Occipital lobe (tissue), 3 donors: ENCODE measurements at places on chromosomes 12 and 14. TPM values are rescaled to one million over a fixed set of nuclear protein-coding genes. Genes with fewer than 3 reads are reported as not detected.

DNA sequence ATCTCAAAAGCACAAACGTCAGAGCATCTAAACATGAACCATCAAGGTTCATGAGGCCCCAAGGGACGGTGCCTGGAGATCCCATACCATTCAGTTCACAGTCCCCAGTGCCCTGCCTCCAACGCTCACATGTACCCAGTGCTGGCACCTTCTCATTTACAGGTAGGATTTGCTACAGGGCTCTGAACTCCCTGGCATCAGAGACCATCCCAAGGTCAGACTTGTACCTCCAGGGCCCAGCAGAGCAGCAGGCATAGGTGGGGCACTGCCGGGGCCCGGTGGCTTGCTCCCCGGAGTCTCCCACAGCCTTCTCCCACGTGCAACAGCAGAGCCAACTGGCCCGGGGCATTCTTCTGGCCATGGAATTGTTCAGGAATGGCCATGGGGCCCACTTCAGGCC, 114.8 kb downstream of the BCL11B start:
- no peak for DNase-seq

- no peak for DNase-seq
Observed at GRCh38 chr12:111605911-111606766, 7.0 kb upstream of the ATXN2 start.

DNA sequence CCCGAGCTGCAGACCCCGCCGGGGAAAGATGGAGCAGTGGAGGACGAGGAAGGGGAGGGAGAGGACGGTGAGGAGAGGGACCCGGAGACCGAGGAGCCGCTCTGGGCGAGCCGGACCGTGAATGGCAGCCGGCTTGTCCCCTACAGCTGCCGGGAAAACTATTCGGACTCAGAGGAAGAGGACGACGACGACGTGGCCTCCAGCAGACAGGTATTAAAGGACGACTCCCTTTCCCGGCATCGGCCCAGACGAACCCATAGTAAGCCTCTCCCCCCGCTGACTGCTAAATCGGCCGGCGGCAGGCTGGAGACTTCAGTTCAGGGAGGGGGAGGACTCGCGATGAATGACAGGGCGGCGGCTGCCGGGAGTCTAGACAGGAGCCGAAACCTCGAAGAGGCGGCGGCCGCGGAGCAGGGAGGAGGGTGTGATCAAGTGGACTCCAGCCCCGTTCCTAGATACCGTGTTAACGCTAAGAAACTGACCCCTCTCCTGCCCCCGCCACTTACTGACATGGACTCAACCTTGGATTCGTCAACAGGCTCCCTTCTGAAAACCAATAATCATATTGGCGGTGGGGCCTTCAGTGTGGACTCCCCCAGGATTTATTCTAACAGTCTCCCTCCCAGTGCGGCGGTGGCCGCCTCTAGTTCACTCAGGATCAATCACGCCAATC, 962 bp downstream of the LEMD3 start:
- DNase-seq = peak; percentile 22

- DNase-seq = no peak
Observed at GRCh38 chr12:15049461-15050153, 76.8 kb downstream of the PDE6H start.

- DNase-seq = no peak
Observed at GRCh38 chr12:65817866-65818265, 6.4 kb upstream of the HMGA2 start.

DNA sequence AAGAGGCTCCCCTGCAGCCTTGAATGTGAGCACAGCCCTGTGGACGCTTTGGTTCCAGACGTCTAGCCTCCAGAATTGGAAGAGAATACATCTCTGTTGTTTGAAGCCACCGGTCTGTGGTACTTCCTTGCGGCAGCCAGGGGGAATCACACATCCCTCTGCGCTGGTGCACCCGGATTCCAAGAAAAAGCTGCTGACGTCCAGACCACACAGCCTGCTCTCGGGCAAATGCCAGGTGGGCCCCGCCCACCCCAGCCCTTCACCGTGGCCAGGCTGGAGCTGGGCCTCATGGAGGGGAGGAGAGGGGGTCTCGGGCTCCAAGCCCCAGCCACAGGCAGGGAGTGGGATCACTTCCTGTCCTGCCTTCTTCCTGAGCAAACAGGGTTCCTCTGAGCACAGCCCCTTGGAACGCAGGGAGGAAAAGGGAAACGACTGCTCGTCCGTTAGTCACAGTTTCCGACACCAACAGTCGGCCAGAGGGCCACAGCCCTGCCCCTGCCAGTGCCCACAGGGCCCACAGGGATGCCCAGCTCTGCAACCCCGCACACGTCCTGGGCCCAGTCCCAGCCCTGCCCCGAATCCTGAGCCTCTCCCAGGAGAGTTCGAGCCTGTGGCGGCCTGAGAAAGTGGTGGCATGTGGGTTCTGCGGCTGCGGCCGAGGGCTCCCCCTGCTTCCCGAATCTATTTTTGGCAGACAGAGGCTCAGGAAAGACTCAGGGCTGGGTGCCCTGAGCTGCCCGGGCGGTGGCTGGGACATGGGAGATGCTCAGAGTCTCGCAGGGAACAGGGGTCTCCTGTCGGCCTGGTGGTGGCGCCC, 85.3 kb downstream of the RFLNA start:
- peak; percentile 52 for DNase-seq

DNA sequence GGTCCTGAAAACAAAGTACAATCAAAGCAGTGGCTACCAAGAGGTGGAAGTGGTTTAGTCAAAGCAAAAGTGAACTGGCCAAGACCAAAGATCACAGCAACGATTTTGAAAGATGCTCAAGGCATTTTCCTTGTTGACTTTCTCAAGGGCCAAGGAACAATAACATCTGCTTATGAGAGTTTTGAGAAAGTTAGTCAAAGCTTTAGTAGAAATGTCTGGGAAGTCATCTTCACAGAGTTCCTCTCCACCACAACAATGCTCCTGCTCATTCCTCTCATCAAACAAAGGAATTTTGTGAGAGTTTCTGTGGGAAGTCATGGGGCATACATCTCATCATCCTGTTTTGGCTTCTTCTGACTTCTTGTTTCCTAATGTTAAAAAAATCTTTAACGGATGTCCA, 80.1 kb downstream of the PLEKHA5 start:
- no peak for DNase-seq

GRCh38 chr12:87427770-87428169, 601.4 kb downstream of the C12orf50 start:
- DNase-seq = no peak

GRCh38 chr12:32560520-32560919, 118.6 kb upstream of the DNM1L start:
- DNase-seq = no peak

GRCh38 chr12:77488041-77488620, 342.6 kb upstream of the NAV3 start:
- DNase-seq = no peak

DNA sequence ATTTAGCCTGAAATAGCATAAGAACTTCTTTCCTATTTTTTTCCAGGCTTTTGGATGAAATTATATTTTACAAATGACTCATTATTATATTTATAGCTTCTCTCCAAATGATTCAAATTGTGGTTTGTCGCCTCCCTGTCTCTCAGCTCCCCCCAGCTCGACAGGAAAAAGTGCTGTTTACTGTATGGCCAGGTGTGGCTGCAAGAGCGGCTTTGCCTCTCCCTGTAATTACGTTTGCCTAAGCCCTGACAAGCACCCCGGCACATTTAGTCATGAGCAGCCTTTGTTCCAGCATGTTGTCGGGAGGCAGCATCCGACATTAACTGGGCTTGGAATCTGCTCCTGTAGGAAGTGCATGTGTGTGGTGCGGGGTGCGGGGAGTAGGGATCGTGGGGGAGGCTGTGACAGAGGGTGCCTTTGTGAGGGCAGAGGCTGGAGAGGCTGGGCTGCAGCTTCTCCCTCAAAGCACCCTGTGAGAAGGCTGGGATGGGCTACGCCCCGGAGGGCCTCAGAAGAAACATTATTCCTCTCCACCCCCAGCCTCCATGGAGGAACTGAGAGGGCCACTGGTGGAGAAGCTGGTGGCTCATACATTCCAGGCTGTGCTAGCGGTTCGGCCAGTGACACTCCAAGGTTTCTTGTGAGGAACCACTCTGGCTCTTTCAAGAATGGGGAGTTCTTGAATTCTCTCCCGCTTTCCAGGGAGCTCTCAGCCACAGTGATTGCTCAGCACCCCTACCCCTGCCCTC, 42.1 kb upstream of the CTDSP2 start:
- DNase-seq = peak; percentile 81

DNA sequence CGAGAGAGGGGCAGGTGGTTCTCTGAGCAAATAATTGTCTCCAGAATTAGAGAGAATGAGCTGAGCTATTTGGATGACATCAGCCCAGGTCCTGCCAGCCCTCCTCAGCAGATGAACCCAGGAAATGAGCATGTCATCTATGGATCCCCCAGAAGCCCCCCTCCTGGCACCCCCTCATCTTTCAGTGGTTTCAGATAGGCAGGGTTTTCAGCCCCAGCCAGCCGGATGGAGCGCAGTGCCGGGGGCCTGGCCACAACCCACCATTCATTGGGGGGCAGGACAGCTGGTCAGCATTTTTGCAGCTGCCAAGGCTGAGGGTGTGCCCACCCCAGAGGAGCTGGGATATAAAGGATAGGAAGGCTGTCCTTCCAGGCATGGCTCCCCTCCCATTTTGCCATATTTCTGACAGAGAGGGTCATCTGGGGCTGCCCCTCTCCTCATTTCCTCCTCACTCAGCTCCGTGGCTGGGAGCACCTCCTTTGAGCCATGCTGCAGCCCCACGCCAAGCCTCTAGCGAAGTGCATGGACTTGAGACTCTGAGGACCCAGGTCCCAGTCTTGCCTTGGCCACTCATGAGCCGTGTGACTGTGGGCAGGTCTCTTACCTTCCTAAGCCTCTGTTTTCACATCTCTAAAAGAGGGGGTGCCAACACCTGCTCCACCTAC, 6.0 kb upstream of the KRT71 start:
- no peak for DNase-seq

DNA sequence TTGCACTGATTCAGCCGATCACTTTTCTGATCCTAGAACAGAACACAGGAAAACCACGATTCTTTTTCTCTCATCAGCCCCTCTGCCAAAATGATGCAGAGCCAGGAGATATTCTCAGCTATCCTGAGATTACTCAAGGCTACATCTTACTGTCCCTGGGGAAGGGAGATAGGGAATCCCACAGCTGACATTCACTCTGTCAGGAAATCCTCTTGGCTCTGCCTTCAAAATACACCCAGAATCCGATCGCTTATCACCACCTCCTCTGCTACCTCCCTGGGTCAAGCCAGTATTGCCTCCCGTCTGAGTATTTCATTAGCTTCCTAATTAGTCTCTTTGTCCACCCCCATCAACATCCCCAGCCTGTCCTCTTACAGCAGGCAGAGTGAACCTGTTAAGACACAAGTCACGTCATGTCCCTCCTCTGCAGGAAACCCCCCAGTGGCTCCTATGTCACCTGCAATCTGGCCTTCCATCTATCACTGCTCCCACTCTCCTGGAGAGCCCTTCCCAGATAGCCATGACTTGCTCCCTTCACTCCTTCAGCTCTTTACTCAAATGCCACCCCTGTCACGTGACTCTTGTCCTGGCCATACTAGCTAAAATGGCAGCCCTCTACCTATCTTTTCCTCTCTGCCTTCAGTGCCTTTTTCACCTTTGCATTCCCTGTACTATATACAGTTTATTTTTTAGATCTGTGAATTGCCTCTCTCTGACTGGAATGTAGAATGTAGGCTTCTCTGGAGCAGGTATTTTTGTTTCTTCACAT, 70.3 kb downstream of the GALNT4 start:
- DNase-seq = no peak

GRCh38 chr12:29286081-29286790, 94.7 kb downstream of the ERGIC2 start:
- DNase-seq = no peak

DNA sequence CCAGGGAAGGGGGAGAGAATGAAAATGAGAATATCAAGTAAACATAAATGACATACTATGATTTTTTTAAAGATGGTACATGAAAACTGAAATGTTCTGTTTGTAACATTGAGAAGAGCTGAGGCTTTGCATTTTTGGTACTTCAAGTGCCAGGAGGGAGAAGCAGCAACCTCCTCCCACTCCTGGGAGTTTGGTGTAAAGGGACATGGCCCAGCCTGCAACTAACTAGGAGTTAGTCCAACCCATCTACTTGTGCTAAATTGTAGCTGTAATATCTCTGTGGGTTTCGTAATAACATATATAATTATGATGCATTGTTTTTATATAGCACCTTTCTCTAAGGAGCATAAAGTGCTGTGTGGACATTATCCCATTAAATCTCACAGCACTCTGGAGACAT, 517.5 kb downstream of the NELL2 start:
- DNase-seq = no peak

DNA sequence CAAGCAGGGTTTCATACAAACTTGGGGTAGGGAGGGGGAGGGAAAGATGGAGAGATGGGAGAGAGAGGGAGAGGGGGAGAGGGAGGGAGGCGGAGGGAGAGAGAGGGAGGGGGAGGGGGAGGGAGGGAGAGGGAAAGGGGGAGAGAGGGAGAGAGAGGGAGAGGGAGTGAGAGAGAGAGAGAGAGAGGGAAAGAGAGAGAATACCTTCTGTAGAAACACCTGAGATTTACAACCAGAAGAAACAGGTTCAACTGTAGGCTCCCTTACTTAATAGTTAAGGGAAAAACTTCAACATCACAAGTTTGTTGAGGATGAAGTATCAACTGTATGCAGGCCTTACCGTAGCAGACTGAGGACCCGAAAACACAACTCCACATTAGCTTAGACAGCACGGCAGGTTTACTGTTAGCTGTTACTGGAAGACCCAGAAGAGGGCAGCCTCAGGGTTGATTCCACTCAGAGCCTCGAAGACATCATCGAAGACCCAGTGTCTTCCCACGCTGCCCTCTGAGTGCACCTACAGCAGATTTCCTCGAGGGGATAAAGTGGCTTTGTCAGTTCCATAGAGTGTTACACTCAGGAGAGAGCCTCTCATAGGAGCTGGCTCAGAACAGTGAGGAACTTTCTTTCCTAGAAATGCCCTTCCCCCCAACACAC, 72.4 kb downstream of the NT5DC3 start:
- DNase-seq = no peak

DNA sequence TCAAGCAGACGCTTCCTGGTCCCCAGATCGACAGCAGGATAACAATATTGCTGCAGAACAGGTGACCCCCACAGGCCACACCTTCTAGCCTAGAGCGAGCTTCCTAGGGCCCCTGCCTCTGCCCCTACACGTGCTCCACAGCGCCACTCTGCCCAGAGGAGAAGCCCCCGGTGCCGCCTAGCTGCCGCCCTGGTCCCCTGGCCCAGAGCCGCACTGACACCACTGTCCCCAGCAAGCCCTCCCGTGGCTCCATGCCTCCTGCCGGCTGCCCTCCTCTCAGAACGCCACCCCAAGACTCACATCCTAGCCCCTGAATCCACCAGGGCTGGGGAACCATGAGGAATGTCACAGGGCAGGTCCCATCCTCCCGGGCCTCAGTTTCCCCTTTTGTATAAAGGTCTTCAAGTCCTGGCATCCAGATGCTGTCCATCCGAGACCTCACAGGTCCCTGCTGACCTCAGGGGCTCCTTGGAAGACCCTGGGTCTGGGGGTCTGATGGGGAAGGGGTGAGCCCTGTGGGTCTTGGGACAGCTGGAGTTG, 31.0 kb downstream of the JAG2 start:
- no peak for DNase-seq

- DNase-seq = no peak
Observed at GRCh38 chr12:130158754-130159059, 3.6 kb upstream of the FZD10 start.

The NRXN3 gene
- 35.6 TPM for total RNA-seq

The RASSF8 gene
- total RNA-seq = 22.5 TPM

The TOGARAM1 gene
- total RNA-seq = 91.1 TPM

The MYO1H gene
- 0.16 TPM for total RNA-seq

The PTPRB gene
- 8.7 TPM for total RNA-seq

The ADCY4 gene
- 1.4 TPM for total RNA-seq

The CALM1 gene
- total RNA-seq = 1,332 TPM

The EXOC5 gene
- 141 TPM for total RNA-seq

The HOXC13 gene
- total RNA-seq = not detected

The FAM186B gene
- not detected for total RNA-seq

The ABCC9 gene
- 21.2 TPM for total RNA-seq

The LMNTD1 gene
- 1.1 TPM for total RNA-seq

The CD69 gene
- total RNA-seq = 0.62 TPM

The CLEC1A gene
- 0.62 TPM for total RNA-seq
